ENCODE measurements at places on chromosomes 11 and 22.

DNA sequence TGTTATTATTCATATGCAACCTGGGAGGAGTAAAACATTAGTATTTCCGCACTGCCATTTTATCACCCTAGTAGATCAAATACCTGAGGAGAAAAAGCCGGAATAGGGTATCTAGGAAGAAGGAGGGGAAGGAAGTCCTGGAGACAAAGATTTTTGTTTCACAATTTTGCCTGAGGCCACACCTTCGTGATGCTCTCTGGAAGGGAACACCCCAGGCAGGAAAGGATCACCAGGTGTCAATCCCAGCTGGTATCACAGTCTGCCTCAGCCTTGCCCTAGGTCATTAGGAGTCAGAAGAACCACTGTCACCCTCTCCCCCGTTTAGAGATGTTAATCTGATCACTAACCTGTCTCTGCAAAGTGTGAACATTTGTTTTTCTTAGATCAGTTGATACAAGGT lies 35.4 kb upstream of the IGSF9B start:
- no peak for DNase-seq

GRCh38 chr11:18890615-18891014 lies 48.6 kb downstream of the MRGPRX1 start:
- no peak for DNase-seq

DNA sequence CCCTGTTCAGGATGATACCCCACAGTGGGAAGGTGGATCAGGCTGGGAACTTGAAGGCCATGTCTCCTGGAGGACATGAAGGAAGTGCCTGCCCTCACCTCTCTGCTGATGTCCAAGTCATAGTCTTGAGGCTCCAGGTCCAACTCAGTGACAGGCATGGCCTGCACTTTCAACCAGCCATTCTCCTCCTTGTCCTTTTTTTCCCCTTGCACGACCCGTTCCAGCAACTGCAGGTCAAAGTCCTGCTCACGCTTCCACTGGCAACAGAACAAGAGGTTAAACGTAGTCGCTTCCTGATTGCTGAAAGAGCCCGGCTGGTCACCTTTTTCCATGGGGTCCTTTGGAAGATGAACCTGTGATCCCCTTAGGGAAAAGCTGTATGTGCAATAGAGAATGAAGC lies 47.7 kb downstream of the C11orf58 start:
- DNase-seq = no peak

- no peak for DNase-seq
Measured at GRCh38 chr11:132988411-132988810, 543.9 kb downstream of the OPCML start.

DNA sequence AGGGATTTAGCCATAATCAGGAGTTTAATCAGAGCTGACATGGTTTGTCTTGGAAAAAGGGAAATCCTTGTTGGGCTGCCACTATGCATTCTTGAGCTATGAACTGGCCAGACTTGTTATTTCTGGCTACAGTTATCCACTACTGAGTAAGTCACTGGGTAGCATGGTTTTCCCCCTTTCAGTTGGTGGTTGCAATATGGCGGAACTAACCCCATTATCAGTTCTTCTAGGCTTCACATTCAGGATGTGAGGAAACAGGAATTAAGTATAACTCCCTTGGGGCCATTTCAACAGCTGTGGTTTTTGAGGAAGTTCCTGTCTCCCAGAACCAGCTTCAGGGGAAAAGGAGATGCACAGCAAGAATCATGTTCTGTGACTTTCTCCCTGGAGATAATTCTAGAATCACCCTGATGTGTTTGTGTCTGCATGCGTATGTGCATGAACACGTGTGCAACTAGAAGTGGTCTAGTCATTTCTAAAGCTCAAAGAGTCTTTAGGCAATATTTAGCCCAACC lies 103.0 kb upstream of the CD44 start:
- no peak for DNase-seq

DNA sequence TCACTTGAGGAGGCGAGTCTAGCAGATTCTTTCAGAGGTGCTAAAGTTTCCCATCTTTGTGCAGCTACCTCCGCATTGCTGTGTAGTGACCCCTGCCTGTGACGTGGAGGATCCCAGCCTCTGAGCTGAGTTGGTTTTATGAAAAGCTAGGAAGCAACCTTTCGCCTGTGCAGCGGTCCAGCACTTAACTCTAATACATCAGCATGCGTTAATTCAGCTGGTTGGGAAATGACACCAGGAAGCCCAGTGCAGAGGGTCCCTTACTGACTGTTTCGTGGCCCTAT lies 8.9 kb upstream of the SAMM50 start:
- DNase-seq = no peak

GRCh38 chr22:42978453-42979103 lies 36.4 kb downstream of the PACSIN2 start:
- DNase-seq = peak; percentile 58

DNA sequence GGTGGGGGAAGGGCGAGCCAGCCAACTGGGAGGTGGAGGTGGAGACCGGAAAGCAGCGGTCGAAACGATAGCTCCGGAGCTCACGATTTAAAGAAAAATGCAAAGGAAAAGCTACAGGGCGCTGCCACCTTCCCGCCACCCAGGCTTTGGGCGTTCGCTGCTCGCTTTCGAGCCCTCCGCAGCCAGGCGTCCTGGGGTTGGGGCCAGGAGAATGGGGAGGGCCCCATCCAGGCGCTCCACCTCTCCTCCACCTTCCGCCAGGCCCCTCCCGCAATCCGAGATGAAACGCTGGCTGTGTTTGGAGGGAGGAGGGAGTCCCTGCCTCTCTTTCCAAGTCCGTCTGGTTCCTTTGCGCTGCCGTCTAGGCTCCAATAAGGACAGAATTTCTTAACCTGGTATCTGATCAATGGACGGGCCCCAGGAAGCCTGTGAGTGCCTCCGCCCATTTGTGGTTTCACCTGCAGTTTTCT lies 483 bp upstream of the ABTB2 start:
- DNase-seq = peak; percentile 60

DNA sequence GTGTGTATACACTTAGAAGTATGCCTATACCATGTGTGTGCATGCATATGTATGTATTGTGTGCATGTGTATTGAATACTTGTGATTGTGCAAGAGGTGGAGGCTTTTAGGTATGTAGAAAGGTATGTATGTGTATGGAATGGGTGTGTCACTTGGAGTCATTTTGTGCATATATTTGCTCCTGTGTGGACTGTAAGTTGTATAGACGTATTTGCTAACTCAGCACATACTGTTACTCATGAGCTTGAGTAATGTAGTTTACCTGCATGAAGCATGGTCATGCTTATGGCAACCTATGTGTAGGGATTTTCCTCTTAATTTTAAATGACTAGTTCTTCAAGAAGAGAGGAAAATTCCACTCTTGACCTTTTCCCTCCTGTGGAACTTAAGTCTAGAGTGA lies 507.6 kb upstream of the LARGE1 start:
- DNase-seq = no peak

DNA sequence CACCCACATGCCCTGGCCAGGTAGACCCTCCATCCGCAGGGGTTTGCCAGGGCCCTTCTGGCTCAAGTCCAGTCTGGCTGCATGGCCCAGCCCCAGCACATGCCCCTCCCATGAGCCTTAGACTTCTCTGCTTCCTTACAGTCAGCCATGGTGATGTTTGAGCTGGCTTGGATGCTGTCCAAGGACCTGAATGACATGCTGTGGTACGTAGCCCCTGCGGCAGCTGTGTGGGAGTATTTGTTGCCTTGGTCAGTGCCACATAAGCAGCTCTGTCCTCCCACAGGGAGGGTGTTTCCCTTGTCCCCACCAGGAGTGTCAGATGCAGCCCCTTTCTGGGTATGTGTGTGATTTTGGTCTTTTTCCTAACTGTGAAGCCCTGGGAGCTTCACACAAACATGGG lies 17.5 kb downstream of the CDC45 start:
- DNase-seq = peak; percentile 23

DNA sequence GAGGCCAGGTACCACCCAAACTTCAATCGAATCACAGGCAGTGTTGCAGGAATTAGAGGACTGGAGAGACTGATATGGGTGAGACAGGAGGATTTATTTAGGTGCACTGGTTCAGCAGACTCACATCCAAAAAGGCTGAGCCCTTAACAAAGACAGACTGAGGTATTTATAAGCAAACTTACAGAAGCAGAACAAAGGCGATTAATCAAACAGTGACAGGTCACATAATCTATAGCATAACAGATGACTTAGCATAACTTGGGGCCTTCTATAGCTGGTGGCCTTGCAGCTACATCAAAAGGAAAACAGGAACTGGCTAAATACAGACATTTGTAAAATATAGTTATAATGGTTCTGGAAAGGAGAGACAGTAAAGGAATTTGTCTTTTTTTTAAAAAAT lies 2.1 kb downstream of the APOBEC3B start:
- no peak for DNase-seq

DNA sequence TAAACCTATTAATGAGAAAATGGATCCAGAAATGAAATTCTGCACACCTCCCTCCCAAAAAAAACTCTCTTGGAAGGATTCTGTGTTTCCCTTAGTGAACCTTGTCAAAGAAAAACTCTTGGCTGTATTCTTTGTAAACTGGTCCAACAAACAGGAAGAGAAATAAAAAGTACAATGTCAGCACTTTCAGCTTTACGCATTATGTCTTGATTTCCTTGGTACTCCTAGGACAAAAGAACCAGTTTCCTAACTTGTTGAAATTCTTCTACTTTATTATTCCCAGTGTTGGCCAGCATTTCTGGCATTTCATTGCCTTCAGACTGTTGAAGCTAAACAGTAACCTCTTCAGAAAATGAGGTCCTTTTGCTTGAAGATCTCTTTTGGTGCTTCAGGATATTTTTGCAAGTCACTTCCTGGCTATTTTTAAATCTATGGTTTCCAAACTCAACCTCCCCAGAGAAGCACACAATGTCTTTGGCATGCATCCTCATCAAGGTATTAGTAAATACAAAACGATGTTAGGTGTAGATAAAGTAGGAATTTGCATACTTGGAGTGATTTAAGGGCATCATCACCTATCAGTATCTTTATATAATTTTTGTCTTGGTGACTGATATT lies 342.7 kb downstream of the AASDHPPT start:
- DNase-seq = no peak

GRCh38 chr11:35348898-35349687 lies 70.3 kb downstream of the SLC1A2 start:
- DNase-seq = no peak

DNA sequence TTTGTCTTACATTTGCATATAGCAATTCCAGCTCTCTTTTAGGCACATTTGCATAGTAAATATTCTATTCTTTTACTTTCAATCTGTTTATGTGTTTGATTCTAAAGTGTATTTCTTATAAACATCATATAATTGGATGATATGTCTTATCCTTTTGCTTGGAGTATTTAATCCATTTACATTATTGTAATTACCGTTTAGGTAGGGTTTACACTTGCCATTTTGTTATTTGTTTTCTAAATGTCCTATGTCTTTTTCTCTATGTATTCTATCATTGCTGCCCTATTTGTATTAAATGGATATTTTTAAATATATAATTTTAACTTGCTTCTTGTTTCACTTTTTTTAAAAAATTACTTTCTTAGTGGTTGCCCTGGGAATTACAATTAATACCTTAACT lies 22.8 kb upstream of the ACCSL start:
- DNase-seq = no peak

DNA sequence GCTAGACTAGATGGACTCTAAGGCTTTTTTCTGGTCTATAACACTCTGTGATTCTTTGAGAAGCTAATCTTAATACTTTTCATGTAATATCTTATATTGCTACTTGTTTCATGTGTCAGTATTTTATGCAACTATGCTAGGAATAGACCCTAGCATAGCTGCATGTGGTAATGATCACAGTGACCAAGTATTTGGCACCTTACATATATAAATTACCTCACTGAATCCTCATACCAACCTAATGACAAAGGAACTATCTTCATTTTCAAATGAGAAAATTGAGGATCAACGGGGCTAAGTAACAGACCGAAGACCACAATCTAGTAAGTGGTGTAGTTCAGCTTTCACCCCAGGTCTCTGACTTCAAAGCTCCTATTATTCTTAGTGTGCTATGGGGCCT lies 327.3 kb upstream of the PITPNB start:
- no peak for DNase-seq

GRCh38 chr11:16926883-16927626 lies 87.2 kb downstream of the PLEKHA7 start:
- no peak for DNase-seq

DNA sequence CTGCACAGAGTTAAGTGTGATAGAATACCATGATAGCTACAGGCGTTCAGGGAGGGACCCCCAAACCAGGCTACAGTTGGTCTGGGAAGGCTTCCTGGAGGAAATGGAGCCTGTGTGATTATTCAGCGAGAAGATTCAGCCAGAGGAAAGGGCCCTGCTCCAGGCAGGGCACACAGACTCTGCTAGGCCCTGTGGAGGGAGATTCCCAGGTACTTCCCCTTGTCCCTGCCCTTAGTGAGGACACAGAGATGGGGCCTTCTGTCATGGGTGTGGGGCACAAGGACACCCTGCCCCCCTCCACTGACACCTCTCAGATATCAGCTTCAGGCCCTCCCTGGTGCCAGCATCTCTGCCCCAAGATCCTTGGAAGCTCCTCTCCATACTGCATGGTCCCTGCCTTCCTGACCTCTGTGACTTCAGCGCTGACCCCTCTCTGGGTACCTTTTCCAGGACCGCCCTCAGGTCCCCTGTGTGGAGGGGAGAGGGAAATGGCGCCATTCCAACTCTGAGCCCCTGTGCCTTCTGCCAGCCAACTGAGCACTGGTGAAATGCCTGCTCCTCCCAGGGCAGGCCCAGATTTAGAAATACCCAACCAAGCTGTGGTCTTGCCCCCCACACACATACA lies 12.6 kb upstream of the POU2F3 start:
- no peak for DNase-seq

GRCh38 chr22:36386900-36387708 lies 663 bp downstream of the MYH9 start:
- DNase-seq = no peak

DNA sequence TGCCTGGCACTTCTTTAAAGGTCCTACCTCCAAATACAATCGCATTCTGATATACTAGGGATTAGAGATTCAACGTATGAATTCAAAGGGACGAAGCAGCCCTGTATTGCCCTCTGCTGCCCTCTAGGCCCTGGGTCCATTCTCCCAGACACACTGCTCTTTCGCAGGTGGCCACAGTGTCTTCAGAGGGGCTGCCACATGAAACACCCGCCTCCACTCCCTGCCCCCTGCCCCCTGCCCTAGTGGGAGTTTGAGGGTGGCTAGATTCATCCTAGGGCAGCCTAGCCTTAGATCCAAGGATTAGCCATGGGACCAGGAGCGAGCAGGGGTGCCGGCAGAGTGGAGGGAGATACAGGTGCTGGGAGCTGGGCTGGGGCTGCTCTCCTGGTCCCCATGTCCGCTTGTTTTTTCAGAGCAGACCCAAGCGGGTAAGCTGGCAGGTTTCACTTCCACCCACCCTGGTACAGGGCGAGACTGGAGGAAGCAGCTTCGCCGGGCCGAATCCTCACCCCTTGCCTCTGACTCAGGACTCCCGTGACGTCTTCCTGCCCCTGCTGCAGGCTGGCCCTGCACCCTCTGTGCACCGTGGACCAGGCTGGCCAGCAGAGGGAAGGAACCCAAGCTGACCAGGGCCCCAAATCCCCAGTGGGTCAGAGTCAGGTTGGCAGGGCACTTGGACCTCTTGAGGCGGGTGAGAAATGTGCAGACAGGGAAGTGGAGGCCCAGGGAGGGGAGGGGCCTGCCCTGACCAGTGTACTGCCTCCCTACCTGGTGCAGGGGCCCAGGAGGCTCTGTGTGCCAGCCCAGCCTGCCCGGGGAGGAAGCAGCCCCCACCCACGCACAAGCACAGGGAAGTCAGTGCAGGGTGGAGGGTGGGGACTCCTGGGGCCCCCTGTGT lies 28.4 kb upstream of the HMOX1 start:
- DNase-seq = peak; percentile 21

- no peak for DNase-seq
Measured at GRCh38 chr11:120424185-120424969, 87.2 kb upstream of the GRIK4 start.

- no peak for DNase-seq
Measured at GRCh38 chr11:5275369-5276110, 5.8 kb upstream of the HBE1 start.
